Activated naive CD4-positive, alpha-beta T cell treated with anti-CD3 and anti-CD28 coated beads, Interleukin-2, amount 50 U/mL, for 16 hours (primary cell): ENCODE measurements at places on chromosomes 7 and 10.

DNA sequence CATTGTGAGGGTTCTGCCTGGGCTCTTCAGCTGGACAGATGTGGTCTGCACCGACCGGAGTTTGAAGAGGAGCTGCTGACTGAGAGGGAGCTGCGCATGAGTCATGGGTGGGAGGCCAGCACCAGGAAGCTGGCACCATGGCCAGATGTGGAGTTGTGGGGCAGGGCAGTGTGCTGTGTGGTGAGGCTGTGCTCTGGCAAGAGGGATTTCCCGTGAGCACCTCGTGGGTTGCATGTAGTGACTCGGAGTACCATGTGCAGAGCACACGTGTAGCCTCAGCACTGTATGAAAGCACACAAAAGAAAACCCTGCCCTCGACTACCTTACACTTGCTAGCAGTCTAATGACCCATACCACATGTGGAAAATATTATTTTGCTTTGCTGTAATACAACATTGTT is 103.4 kb downstream of the WNT2 start:
- DNase-seq = no peak

DNA sequence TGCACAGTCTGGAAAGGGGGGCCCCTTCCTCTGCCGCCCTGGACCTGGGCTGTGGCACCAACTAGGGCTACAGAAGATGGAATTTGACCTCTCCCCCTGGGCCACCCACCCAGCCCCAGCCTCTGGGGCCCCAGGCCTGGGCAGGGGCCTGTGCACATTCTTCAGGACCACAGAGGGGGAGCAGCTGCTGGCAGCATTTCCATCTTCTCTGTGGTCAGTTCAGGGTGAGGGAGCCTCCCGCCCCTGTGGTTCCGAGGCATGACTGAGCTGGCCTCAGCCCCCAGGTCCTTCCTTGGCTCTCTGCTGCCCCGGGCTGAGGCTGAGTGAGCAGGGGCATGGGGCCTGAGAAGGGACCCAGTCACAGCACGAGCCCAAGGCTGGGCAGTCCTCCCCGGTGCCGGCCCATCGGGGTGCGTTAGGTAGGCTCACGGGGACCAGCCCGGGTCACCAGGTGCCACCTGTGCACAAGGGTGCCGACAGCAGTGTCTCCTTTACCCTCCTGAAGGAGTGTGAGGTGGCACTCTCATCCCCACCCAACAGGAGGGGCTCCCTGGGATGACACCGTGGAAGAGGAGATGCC is 63.2 kb downstream of the UNCX start:
- no peak for DNase-seq

- DNase-seq = no peak
These were observed 89.7 kb upstream of the FAM20C start for GRCh38 chr7:102721-103120.

- DNase-seq = no peak
These were observed 722.8 kb downstream of the AUTS2 start for GRCh38 chr7:70321016-70321590.

- DNase-seq = no peak
These were observed 17.9 kb upstream of the RBM20 start for GRCh38 chr10:110625951-110626855.

DNA sequence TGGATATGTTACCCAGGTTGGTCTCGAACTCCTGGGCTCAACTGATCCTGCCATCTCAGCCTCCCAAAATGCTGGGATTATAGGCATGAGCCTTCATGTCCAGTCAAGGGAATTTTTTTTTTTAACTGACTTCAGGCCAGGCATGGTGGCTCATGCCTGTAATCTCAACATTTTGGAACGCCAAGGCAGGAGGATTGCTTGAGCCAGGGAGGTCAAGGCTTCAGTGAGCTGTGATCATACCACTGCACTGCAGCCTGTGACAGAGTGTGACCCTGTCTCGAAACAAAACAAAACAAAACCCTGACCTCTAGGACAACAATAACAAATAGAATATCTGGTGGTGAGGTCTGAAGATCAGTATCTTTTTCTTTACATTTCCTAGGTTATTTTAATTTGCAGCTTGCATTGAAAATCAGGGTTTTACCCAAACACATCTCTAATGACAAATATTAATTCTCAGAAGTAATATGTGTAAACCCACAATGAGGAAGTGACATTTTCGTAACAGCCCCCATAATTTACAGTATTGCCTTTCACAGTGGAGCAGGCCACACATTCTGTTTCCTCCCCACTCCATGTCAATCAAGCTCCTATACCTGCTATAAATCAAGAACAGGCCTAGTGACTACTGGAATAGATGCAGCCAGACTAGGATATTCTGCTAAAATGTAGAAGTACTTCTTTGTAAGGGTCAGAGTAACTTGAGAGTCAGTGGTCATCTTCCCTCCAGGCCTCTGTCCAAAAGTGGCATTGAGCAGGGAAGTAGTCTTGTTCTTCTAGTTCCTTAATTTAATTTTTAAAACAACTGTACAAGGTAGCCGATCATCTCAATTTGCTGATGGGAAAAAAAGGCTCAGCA is 43.3 kb upstream of the ECHDC3 start:
- no peak for DNase-seq

GRCh38 chr7:49773218-49773935 is at the start of gene VWC2:
VWC2 (plus strand) TSS chr7:49773638; CDS start chr7:49775436, 1,798 bp downstream.
- no peak for DNase-seq

- no peak for DNase-seq
These were observed 444.3 kb downstream of the LRMDA start for GRCh38 chr10:75875740-75876139.

- no peak for DNase-seq
These were observed 38.1 kb upstream of the AGBL3 start for GRCh38 chr7:134948246-134948645.

DNA sequence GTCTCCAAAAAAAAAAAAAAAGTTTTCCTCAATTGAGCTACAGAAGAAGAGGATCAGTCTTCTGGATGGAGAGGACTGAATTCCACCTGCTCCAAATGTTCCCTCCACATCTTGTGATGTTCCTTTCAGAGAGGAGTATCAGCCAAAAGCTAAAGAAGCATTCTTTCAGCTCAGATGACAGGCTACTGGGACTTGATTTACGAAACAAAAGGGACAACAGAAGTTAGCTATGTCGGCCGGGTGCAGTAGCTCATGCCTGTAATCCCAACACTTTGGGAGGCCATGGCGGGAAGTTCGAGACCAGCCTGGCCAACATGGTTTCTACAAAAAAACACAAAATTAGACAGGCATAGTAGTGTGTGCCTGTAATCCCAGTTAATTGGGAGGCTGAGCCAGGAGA is 7.4 kb downstream of the DAGLB start:
- DNase-seq = no peak

- DNase-seq = no peak
These were observed 42.4 kb downstream of the RNF32 start for GRCh38 chr7:156682928-156683327.

GRCh38 chr10:7515439-7515838 is 104.6 kb upstream of the SFMBT2 start:
- no peak for DNase-seq

- no peak for DNase-seq
These were observed 317.0 kb upstream of the COBL start for GRCh38 chr7:51633596-51633995.

GRCh38 chr10:74967911-74968666 is 141.7 kb downstream of the KAT6B start:
- no peak for DNase-seq

- no peak for DNase-seq
These were observed 29.6 kb downstream of the AMZ1 start for GRCh38 chr7:2717293-2718261.

DNA sequence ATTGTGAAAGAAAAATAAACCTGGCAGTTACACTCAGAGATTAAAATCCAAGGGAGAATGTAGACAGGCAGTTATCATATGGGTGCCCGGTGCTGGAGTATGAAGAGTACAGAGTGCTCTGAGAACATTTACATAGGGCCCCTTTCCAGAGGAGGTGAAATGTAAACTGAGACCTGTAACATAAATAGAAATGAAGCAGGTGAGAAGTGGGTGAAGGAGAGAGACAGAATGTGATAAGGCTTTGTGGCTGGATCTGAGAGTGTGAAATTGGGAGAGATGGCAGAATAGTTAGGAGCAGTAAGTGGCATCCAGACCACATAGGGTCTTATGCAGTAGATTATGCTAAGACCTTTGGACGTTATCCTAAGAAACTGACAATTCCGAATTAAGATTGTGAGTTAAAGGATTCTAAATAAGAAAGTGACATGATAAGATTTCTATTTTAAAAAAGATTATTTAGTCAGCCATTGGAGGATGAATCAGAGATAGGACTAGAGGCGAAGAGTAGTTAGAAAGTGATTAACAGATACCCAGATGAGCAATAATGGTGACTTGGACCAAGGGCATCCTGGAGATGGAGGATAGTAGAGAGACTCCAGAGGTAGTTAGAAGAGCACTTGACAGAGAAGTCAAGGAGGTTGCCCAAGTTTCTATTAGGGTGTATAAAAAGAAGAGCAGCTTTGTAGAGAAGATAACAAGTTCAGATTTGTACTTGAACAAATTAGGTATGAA is 36.7 kb downstream of the DNAH11 start:
- DNase-seq = no peak

DNA sequence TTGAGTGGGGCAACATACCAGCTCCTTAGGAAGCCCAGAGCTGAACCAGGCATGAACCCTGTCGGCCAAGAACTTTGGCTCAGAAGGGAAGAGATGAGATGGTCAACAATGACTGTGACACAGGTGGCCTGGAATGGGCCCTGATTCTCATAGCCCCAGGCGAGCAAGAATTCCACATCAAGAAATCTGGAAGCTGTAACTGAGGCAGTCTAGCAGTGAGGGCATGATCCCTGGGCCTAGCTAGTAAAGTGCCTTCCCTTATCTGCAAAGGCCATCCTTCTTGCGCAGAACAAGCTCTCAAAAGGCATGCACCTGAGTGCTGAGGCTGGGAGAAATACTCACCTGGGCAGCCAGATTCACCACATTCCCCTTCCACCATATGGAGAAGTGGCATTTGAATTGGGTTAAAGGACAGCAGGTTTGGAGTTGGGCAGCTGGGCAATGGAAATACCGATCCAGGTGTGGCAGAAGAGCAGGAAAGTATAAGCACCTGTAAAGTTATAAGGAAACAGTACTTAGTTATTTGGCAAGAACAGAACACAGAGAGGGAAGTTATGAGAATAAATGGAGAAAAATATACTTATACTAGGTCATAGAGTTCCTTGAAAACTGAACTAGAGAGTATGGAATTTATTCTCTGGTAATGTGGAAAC is 78.6 kb upstream of the CAPZA2 start:
- no peak for DNase-seq

GRCh38 chr10:58554316-58554715 is 41.6 kb downstream of the BICC1 start:
- DNase-seq = no peak

- no peak for DNase-seq
These were observed 31.8 kb upstream of the MSMB start for GRCh38 chr10:46077731-46078413.

DNA sequence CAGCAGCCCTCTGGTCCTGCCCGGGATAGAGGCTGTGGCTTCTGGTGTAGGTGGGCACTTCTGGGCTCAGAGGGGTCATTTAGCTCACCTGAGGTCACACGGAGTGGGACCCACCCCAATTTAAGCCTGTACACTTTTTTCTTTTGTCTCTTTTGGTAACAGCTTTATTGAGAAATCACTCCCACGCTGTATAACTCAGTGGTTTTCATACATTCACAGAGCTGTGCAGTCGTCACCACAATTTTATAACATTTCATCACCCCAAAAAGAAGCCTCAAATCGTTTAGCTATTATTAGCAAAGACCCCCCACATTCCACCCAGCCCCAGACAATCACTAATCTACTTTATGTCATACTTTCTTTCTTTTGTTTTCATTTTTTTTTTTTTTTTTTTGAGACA is 62.3 kb downstream of the LHPP start:
- no peak for DNase-seq
